ENCODE measurements at places on chromosomes 12 and 14.

- no peaks in the 10 kb centered on the region for H3K4me1 ChIP-seq
- DNase-seq = no peak
- H3K36me3 ChIP-seq = 0 out of 2 replicates have a peak, but pooled peaks cover 5% of the 10 kb centered on the region
- H3K27ac ChIP-seq = no peak overlapping the region
Measured at GRCh38 chr12:57272337-57273151, 21.6 kb upstream of the STAC3 start.

DNA sequence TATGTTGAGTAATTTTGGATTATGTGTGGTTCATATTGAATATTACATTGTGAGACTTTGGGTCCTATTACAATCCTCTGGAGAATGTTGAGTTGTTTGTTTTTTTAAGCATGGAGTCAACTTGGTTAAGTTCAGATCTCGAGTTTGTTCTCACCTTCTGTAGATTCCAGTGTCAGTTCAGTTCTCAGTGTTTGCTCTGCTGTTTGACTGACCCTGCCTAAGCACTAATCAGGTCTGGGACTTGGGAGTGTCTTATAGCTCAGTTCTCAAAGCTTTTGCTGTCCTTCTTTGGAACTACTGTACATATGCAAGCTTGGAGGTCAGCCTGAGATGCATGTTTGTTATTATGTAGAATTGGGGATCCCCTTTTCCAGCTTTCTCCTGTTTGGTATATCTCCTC, 63.1 kb downstream of the DIP2B start:
- H3K36me3 ChIP-seq = no peaks in the 10 kb centered on the region

DNA sequence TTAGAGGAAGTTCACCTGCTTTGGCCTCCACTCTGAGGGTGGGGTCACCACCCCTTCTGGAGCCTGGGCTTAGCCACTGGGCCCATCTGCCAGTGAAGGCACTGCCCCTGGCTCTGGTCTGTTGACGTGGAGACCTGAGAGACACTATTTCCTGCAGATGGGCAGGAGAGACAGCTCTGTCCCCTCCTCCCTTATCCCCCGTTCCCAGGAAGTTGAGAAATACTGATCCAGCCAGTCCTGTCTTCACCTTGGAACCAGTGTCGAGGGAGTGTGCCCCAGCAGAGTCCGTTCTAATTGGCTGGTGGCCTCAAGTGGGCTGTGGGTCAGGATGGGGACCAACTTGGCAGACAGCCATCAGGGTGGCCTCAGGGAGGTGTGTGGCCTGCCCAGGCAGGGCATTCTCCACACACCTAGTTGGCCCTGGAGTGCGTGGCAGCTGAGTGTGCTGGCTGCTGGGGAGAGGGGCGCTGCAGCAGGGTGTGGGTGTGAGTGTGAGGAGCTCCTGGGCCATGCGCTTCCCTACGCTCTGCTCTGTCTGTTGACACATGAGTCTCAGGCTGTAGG, 25.4 kb downstream of the CLSTN3 start:
- no peaks in the 10 kb centered on the region for H3K4me1 ChIP-seq
- no peaks in the 10 kb centered on the region for H3K27me3 ChIP-seq
- peaks cover 7% of the 10 kb centered on the region for H3K36me3 ChIP-seq
- no peak overlapping the region for H3K4me3 ChIP-seq
- no peak overlapping the region for H3K27ac ChIP-seq
- DNase-seq = no peak

- no peaks in the 10 kb centered on the region for H3K4me1 ChIP-seq
- H3K4me3 ChIP-seq = no peak overlapping the region
- no peaks in the 10 kb centered on the region for H3K36me3 ChIP-seq
- H3K27me3 ChIP-seq = no peaks in the 10 kb centered on the region
Measured at GRCh38 chr14:87966816-87967215, 26.2 kb downstream of the GALC start.

GRCh38 chr12:26195641-26196420, 458 bp downstream of the SSPN start:
- H3K36me3 ChIP-seq = no peaks in the 10 kb centered on the region
- peaks cover 9% of the 10 kb centered on the region for H3K27me3 ChIP-seq
- no peak overlapping the region for H3K27ac ChIP-seq
- peak overlapping the region; percentile 55 for H3K4me3 ChIP-seq
- peak; percentile 18 for DNase-seq

GRCh38 chr14:46661728-46662127, 10.1 kb upstream of the RPL10L start:
- peak; percentile 16 for DNase-seq
- no peak overlapping the region for H3K4me3 ChIP-seq
- no peaks in the 10 kb centered on the region for H3K27me3 ChIP-seq
- no peak overlapping the region for H3K27ac ChIP-seq
- no peaks in the 10 kb centered on the region for H3K4me1 ChIP-seq
- H3K36me3 ChIP-seq = no peaks in the 10 kb centered on the region

GRCh38 chr14:99788713-99789112, 4.5 kb upstream of the EML1 start:
- DNase-seq = no peak
- H3K27ac ChIP-seq = no peak overlapping the region
- no peaks in the 10 kb centered on the region for H3K27me3 ChIP-seq
- H3K36me3 ChIP-seq = no peaks in the 10 kb centered on the region
- H3K4me1 ChIP-seq = no peaks in the 10 kb centered on the region

DNA sequence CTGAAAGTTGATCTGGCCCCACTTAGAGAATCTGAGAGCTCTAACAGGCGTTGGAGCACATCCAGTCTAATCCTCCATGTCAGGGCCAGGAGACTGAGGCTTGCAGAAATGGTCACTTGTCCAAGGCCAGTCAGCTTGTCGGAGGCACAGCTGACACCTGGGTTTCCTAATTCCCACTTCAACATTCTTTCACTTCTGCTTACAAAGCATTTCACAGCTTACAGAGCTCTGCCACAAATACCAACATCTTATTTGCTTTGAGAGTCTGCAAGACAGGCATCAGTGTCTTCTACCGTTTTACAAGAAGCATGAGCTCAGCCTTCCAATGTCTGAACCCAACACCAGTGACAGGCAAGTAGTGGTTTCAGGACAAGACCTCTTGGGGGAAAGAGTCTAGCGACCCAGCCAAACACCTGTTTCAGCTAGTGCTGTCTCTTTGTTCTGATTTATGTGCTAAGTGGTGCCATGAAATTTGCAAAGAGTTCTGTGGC, 31.8 kb downstream of the ISCA2 start:
- H3K36me3 ChIP-seq = no peaks in the 10 kb centered on the region
- no peak for DNase-seq
- no peak overlapping the region for H3K27ac ChIP-seq
- H3K4me1 ChIP-seq = no peaks in the 10 kb centered on the region

DNA sequence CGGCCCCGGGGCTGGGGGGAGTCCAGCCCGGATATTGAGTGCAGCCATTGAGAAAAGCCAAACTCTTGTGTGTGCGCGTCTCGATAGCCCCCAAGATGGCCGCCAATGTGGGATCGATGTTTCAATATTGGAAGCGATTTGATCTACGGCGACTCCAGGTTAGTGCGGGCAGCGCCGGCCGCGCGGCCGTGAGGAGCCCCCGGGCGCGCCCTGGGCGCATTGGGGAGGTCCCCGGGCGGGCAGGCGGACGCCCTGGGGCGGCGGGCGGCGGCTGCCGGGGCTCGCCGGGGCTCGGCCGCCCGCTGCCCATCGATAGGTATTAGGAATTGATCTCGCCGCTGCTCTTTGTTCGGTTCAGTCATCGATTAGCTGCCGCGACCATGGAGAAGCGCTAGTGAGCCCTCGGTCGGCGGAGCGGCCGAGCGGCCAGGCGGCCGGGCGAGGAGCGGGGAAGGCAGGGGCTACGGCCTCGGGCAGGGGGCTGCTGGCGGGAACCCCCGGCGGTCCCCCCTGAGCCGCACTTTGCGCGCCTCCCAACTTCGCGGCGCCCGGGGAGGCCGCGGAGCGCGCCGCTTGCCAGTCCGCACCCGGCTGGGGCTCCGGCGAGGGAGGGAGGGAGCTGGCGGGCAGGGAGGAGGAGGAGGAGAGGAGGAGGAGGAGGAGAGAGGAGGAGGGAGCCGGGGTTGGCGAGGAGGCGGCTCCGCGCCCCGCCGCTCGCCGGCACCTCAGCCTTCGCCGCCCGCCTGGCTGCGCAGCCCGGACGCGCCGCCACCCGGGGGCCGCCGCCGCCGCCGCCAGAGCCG, 113.9 kb upstream of the MYL2 start:
- no peak for DNase-seq
- 0 out of 2 replicates have a peak, but pooled peaks cover 2% of the 10 kb centered on the region for H3K4me1 ChIP-seq

- peaks cover 15% of the 10 kb centered on the region for H3K4me1 ChIP-seq
- H3K27me3 ChIP-seq = no peaks in the 10 kb centered on the region
- H3K4me3 ChIP-seq = no peak overlapping the region
- peaks cover 3% of the 10 kb centered on the region for H3K36me3 ChIP-seq
- no peak overlapping the region for H3K27ac ChIP-seq
Measured at GRCh38 chr12:111436811-111437210, 31.1 kb downstream of the SH2B3 start.

DNA sequence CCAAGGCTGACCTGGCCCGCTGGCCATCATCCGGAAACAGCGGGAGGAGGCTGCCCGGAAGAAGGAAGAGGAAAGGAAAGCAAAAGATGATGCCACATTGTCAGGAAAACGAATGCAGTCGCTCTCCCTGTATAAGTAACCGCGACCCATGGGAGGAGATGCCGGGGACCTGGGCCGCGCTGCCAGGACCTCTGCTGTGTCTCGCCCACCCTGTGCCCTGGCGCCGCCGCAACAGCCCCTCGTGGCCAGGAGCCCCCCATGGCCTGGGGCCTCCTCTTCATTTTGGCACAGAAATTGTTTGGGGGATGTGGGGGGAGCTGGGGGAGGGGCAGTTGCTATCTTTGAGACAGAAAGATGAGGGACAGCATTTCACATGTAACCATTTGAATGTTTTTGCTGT, 16.5 kb downstream of the HSPB8 start:
- no peaks in the 10 kb centered on the region for H3K27me3 ChIP-seq
- no peaks in the 10 kb centered on the region for H3K36me3 ChIP-seq
- no peaks in the 10 kb centered on the region for H3K4me1 ChIP-seq
- H3K4me3 ChIP-seq = no peak overlapping the region
- H3K27ac ChIP-seq = no peak overlapping the region

GRCh38 chr12:39592295-39592694, 27.3 kb downstream of the ABCD2 start:
- no peak overlapping the region for H3K27ac ChIP-seq
- no peaks in the 10 kb centered on the region for H3K27me3 ChIP-seq
- H3K36me3 ChIP-seq = no peaks in the 10 kb centered on the region
- H3K4me3 ChIP-seq = no peak overlapping the region
- no peaks in the 10 kb centered on the region for H3K4me1 ChIP-seq

DNA sequence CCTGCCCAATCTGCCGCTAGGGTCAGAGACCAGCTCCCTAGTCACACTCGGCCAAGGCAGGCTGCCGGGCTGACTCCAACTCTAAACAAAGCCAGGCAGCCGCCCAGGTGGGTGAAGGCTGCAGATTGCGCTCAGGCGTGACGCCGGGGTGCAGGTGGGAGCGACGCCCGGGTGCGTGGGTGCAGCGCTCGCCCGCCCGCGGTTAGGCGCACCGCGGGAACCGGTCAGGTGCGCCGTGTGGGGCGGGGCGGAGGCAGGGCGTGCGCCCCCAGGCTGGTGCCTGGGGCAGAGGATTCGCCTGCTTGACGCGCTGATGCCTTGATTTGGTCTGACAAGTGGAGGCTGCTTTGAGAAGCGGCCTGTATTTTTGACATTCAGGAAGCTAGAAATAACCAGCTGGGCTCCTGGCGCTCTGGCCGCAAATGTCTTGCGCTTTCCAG, 126.7 kb upstream of the HIF1A start:
- peaks cover 6% of the 10 kb centered on the region for H3K4me1 ChIP-seq
- peak overlapping the region; percentile 46 for H3K4me3 ChIP-seq

DNA sequence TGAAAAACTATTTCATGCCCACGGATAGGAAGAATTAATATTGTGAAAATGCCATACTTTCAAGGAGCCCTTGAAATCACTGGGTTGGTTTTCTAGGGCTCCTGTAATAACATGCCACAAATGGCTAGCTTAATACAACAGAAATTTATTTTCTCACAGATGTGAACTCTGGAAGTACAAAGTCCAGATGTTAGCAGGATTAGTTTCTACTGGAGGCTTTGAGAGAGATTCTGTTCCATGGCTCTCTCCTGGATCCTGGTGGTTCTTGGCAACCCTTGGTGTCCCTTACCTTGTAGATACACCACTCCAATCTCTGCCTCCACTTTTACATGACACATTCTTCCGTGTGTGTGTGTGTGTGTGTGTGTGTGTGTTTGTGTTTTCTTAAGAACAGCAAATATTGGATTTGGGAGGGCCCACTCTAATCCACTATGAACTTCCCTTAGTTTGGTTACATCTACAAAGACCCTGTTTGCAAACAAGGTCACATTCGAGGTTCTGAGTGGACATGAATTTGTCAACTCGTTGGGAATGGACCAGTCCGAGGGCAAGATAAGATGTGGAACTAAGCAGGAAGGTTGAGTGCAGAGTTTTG, 381.1 kb downstream of the IPO8 start:
- H3K27ac ChIP-seq = no peak overlapping the region
- no peaks in the 10 kb centered on the region for H3K36me3 ChIP-seq
- DNase-seq = no peak
- no peak overlapping the region for H3K4me3 ChIP-seq
- H3K27me3 ChIP-seq = no peaks in the 10 kb centered on the region

DNA sequence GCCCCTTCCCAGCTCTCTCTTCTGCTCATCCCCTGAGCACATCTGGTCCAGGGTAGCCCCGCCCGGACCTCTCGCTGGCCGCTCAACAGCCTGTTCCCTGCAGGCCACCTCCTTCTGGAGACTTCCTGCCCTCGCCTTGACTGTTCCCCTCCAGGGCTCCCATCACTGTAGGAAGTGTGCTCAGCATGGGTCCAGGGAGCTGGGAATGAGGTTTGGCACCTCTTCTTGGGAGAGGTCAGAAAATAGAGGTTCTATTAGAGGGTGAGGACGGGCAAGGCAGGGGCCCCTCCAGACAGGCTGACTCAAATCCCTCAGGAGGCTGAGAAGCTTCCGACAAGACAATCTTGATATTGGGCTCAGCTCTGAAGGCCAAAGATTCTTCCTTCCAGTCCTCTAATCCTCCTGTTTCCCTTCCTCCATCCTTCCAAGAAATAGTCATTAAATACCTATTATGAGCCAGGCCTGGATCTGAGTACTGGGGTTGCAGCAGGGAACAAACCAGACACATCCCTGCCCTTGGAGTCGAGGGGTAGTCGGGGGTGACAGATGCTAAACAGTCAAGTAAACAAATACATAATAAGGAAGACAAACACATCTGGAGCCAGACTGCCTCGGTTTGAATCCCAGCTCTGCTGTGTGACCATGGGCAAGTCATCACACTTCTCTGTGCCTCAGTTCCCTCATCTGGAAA, 30.6 kb downstream of the CMKLR1 start:
- H3K4me1 ChIP-seq = peaks cover 3% of the 10 kb centered on the region
- H3K27ac ChIP-seq = no peak overlapping the region
- DNase-seq = no peak
- no peak overlapping the region for H3K4me3 ChIP-seq

GRCh38 chr12:127785986-127786590, 480.9 kb upstream of the TMEM132C start:
- no peak overlapping the region for H3K4me3 ChIP-seq
- H3K36me3 ChIP-seq = no peaks in the 10 kb centered on the region
- H3K27me3 ChIP-seq = no peaks in the 10 kb centered on the region
- DNase-seq = no peak
- H3K4me1 ChIP-seq = no peaks in the 10 kb centered on the region
- H3K27ac ChIP-seq = no peak overlapping the region

- no peaks in the 10 kb centered on the region for H3K36me3 ChIP-seq
- no peaks in the 10 kb centered on the region for H3K27me3 ChIP-seq
- DNase-seq = no peak
- no peak overlapping the region for H3K4me3 ChIP-seq
- no peaks in the 10 kb centered on the region for H3K4me1 ChIP-seq
Measured at GRCh38 chr12:106369624-106370346, 12.2 kb downstream of the POLR3B start.

GRCh38 chr12:80979816-80980215, 42.1 kb upstream of the LIN7A start:
- no peaks in the 10 kb centered on the region for H3K27me3 ChIP-seq
- H3K27ac ChIP-seq = no peak overlapping the region
- no peak overlapping the region for H3K4me3 ChIP-seq
- no peaks in the 10 kb centered on the region for H3K36me3 ChIP-seq
